ENCODE measurements at places on chromosomes 11 and 22.

GRCh38 chr22:41668971-41669911 is 19.4 kb downstream of the SNU13 start:
- DNase-seq: no peak

DNA sequence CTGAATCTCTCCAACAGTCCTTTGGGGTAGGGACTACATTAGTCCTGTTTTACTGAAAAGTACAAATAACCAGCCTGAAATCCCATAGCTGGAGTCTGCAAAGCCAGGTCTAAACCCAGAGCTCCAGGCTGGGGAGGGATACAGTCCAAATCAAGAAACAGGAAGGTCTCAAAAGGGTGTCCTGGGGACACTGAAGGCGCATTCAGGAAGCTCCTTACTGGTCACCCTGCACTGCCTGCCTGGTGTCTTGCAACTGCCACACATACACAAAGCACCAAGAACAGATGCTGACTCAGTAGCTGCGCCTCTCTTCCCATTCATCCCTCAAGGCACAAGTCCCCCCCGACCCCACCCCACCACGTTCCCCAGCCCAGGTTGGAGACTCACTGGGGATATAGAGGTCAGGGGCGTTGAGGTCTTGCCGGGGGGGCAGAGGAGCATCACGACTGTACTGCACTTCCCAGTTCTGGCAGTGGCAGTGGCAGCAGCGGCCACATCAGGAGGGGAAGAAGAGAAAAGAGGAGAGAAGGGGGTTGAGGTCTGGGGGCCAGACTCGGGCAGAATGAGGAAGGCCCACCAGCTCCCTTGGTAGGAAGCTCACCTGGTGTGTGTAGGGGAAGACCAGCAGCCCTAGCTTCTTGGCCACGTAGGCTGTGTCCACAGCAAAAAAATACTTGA is 1.6 kb downstream of the YIF1A start:
- no peak for DNase-seq

DNA sequence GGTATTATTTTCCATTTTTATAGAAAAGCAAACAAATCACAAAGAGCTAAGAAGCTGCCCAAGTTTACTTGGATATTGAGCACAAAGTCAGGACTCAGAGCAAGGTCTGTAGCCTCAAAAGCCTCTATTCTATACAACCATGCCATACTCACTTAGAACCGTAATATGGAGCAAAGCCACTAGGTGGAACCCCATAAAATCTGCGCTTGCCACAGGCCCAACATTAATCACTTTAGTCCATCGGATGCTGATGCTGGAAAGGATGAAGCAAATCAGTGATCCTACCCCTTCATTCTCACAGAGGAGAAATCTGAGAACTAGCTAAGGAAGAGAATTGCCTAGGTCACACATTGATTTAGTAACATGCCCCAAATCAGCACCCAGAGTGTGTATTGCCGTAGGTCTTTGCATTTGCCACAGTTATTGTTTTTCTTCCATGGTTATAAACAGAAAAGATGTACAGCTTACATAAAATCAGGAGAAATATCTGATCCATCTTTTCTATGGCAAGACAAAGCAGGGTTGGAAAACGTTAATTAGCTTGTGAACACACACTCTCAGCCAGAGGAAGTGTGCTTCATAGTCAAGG is 56.7 kb upstream of the RAB38 start:
- DNase-seq: peak; percentile 24

- DNase-seq: peak; percentile 29
These were observed 560.9 kb downstream of the MIAT start for GRCh38 chr22:27218012-27218920.

DNA sequence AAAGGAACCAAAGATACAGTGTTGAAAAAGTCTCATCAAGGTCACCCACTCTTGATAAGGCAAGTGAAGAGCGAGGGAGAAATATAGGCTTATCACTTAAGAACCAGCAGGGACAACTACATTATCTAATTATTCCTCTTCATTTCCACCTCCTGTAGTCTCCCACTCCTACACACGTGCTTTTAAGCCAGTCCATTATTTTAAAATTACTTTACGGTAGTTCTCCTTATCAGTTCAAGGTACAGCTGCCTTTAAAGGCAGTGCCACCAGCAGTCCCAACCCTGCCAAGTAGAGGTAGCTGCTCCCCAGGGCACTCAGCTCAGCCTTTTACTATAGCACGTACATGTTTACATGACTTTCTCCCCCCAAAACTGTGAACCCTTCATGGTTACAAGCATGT is 161.5 kb upstream of the BLID start:
- no peak for DNase-seq
